ENCODE measurements at places on chromosomes 1 and 21.

- no peak for DNase-seq
Measured at GRCh38 chr1:247360116-247360898, 28.6 kb upstream of the ZNF496 start.

- DNase-seq, result no peak
Measured at GRCh38 chr1:31218705-31219104, 21.0 kb downstream of the NKAIN1 start.

GRCh38 chr21:45179568-45180245 lies 105.3 kb downstream of the ADARB1 start:
- DNase-seq, result no peak

DNA sequence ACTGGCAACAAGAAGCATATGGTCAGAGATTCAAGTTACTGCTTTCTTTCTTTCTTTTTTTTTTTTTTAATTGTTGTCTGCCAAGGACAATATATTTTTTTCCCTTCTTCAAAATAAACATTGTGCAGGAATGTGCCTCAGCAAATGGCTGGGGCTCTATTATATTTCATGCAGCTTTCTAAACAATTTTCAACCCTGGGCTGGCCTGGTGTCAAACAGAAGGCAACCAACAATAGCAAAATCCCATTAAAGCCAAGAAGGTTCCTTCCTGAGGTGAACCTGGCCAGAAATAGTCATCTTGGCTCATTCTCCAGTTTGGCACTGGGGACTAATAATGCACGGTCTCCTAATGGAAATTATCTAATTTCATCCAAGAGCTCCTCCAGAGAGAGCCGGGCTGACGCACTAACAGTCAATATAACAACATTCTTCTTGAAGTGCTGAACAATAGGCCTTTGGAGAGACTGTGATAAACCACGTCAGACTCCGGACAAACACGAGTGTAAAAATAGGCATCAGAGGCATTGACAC lies 35.7 kb upstream of the HLX start:
- no peak for DNase-seq

- no peak for DNase-seq
Measured at GRCh38 chr1:238608144-238608543, 717.4 kb upstream of the ZP4 start.

DNA sequence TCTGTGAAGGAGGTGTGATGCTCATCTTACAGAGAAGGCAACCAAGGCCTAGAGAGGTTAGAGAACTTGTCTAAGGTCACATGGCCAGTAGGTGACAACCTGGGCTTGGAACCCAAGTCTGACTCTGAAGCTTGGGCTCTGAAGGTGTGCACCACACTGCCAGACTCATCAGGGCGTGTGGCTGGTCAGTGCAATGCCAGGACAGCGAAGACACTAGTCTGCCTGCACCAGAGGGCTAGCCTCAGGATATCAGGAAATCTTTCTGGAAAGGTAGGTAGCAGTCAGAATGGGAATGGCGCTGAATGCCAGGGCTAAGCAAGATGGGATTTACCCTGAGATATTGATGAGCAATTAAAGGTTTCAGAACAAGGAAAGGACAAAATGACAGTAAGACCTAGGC lies 34.9 kb downstream of the ELK4 start:
- no peak for DNase-seq

- DNase-seq, result no peak
Measured at GRCh38 chr1:11449100-11449403, 29.9 kb upstream of the DISP3 start.

DNA sequence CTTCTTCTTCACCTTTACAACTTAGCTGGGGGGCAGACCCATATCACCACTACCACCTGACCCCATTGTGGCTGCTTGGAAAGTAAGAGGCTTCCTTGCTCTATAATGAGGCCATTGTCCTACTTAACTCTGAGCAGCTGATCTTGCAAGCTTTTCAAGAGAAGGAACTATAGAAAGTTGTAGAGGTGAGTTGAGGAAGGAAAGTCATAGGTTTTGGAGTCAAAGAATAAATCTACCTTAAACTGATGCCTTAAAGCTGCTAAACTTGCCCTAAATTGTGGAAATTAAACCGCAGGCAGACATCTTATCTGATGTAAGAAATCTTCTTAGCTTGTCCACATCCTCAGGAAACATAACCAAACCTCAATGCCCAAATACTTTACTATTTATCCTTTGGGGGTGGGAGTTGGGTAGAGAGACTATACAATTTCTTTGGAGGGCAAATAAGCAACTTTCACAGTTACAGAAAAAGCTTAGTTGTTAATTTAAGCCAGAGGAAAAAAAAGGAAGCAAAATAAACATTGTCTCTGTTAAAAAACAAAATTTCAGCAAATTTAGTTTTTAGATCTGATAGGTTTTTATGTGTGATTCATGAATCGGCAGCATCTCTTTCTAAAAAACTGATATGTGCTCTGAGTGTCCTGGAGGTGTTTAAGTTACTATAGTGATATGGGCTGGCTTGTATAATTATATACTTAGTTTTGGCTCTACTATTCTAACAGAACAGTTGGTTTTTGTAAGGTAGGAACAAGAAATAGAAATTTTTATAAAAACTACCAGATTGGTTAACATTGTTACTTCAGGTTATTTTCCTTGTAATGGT lies 4.7 kb downstream of the IL23R start:
- DNase-seq, result no peak

DNA sequence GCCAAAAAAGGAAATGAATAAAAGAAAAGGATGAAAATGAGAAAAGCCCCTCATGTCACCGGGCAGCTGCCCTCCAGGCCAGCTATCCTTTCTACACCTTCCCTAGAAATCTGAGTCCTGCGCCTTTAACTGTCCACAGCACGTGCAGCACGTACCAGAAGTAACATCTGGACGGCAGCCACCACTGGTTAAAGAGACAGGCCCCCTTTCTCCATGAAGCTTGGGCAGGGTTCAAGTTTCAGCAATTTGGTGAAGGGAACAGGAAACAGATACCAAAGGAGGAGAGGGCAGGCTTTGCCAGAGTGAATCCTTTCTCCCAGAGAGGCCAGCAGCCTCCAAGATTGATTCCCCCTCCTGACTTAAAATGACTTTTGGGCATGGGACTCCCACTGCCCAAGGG lies 3.6 kb upstream of the KIAA2013 start:
- DNase-seq, result no peak

DNA sequence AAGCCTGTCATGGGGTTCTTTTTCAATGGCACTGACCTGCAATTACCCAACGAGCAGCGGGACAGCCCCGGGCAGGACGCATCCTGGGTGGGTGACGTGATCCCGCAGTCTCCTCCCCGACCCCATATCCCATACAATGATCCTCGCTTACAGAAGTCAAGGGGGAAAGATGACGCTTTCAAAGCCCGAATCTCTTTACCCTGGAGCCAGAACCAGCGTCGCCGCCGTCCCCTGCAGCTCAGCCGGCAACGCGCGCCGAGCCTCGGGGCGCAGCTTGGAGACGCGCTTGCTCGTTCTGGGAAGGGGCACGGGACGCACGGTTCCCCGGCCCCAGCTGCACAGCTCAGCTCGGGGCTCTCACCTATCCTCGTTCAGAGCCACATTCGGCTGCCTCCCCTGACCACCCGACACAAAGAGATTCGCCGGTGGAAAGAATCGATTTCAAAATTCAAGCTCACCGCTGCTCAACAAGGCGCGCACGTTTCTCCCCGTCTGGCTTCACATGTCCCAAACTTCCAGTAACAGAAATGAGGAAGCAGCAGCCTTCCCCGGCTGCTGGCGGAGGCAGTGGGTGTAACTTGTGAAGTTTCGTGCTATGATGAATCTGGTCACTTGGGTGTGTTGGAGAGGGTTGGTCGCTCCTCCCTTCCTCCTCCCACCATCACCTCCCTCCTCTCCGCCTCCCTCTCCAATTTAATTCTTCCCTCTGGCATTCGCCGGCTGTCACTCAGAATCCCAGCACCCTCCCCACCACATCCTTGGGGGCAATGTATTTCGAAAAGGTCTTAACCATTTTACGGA lies at the start of gene TIAM1:
TIAM1 (minus strand) TSS at position 582 of the 801 bp plus-strand sequence. CDS start 77,289 bp downstream, outside the sequence.
- DNase-seq, result no peak

- DNase-seq, result no peak
Measured at GRCh38 chr1:76640092-76640491, 227.2 kb upstream of the ST6GALNAC5 start.

DNA sequence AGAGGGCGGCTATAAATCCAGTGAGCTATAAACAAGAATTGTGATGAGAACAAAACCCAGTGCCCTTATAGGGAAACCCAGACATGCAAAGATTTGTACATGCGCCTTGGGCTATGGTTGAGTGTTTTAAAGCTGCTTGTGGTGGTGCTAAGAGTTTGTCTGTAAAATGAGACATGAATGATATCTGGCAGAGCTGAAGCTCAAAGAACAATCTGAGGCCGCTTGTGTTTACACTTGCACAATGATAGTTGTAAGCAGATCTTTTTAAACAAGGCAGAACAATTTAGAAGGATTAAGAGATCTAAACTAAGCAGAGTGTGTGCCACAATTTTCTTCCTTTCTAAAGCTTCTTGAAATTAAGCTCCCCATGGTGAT lies 80.4 kb upstream of the ADAMTS5 start:
- DNase-seq, result no peak

GRCh38 chr1:94092210-94092613 lies 28.7 kb downstream of the ABCA4 start:
- no peak for DNase-seq

- DNase-seq, result no peak
Measured at GRCh38 chr1:48790397-48790796, 13.7 kb upstream of the BEND5 start.

DNA sequence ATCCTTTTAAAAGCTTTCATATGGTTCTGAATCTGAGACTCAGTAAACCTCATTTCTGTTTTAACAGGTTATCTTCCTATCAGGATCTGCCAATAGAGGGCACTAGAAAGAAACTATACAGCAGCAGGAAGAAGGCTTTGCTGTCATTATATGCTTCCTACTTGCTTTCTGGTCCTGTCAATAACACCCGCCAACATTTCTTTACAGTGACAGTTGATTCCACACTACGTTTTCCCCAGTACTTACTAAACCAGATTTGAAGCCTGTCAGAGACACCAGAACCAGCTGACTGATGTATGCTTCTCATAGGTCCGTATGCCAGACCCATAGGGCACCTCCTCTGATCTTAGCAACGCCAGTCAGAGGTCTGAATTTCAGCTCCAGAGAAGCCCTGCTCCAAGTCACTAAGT lies 341.0 kb upstream of the NEGR1 start:
- DNase-seq, result no peak

DNA sequence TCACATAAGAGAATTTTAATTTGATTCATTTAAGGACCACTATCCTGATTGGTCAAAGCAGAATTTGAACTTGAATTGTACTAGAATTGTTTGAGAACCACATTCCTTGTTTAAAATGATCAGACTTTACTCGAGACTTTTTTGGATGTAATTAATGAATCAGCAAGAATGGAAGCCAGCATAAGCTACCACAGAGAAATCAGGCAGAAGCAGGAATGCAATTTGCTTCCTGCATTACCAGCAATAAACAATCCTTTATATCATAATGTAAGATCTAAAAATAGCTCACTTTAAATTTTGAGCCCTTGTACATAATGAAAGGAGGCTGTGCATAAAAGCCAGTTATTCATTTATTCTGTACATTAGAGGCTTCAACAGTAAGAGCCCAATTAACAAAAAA lies 119.8 kb upstream of the BACE2 start:
- no peak for DNase-seq

- DNase-seq, result no peak
Measured at GRCh38 chr1:57423656-57424211, at the start of gene DAB1. TSS of gene DAB1 (minus strand) at chr1:57424060. CDS start at chr1:57291030, 133,030 bp downstream.
